Glutamatergic neuron (in vitro differentiated cells): ENCODE measurements at places on chromosomes 4 and X. TPM values are rescaled to one million over a fixed set of nuclear protein-coding genes. Genes with fewer than 3 reads are reported as not detected.

The CCDC158 gene
- not detected for total RNA-seq

The ZNF157 gene
- 2.9 TPM for total RNA-seq

The ZCCHC18 gene
- 12.1 TPM for total RNA-seq

The CXCL8 gene
- total RNA-seq: not detected

The PHEX gene
- 0.17 TPM for total RNA-seq

The TSPAN7 gene
- 54.0 TPM for total RNA-seq
